ENCODE measurements at places on chromosomes 2 and 18. TPM values are rescaled to one million over a fixed set of nuclear protein-coding genes. Genes with fewer than 3 reads are reported as not detected.

- no peak overlapping the region for H3K4me3 ChIP-seq
- peaks cover 19% of the 10 kb centered on the region for H3K36me3 ChIP-seq
- no peaks in the 10 kb centered on the region for H3K4me1 ChIP-seq
- no peak overlapping the region for H3K27ac ChIP-seq
These were observed 36.1 kb upstream of the TWIST2 start for GRCh38 chr2:238811759-238812158.

- peaks cover 47% of the 10 kb centered on the region for H3K4me1 ChIP-seq
- no peaks in the 10 kb centered on the region for H3K27me3 ChIP-seq
- no peak for DNase-seq
- no peaks in the 10 kb centered on the region for H3K36me3 ChIP-seq
These were observed 102.7 kb downstream of the CPO start for GRCh38 chr2:207041786-207042554.

GRCh38 chr18:58315739-58316215 lies 271.8 kb downstream of the NEDD4L start:
- H3K27me3 ChIP-seq: no peaks in the 10 kb centered on the region
- DNase-seq: no peak
- no peak overlapping the region for H3K4me3 ChIP-seq
- no peaks in the 10 kb centered on the region for H3K36me3 ChIP-seq
- H3K27ac ChIP-seq: no peak overlapping the region

DNA sequence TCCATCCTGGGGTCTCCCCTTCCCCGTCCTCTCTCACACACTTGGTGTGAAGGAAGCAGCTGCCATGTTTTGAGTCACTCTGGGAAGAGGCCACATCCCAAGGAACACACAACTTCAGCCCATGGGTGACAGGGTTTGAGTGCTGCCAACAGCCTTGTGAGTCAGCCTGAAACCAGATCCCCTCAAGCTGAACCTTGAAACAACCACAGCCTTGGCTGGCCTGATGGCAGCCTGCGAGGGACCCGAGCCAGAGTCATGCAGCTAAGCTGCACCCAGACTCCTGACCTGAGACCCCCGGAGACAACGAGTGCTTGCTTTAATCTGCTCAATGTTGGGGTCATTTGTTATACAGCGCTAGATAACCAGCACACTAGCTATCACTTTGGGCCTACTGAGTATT lies 19.3 kb upstream of the MC2R start:
- H3K36me3 ChIP-seq: peaks cover 2% of the 10 kb centered on the region
- peaks cover 20% of the 10 kb centered on the region for H3K4me1 ChIP-seq
- H3K27me3 ChIP-seq: no peaks in the 10 kb centered on the region
- DNase-seq: no peak
- no peak overlapping the region for H3K27ac ChIP-seq
- no peak overlapping the region for H3K4me3 ChIP-seq

DNA sequence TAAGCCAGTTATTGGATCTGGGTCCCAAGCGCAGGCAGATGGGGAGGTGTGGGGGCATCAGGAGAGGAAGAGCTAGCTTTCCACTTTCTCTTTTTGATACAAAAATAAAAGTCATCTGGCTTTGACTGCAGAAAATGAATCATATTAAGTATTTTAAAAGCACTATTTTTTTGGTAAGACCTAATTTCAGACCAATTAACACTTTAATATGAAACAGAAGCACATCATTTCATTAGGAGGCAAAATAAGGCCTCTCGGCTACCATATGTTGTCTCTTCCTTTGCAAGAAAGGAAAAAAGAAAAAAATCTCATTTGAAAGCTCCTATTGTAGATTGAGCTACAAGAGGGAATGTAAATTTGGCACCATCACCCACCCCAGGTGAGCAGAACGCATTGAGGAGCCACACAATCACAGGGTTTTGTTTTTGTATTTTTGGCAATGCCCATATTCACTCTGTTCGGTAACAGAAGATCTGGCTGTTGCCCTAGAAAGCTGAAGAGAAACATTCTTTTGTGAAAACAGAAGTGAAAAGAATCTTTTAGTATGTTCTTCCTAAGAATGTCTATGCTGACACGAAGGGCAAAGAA lies 390.7 kb upstream of the ETAA1 start:
- H3K4me1 ChIP-seq: peaks cover 7% of the 10 kb centered on the region
- H3K4me3 ChIP-seq: no peak overlapping the region
- no peaks in the 10 kb centered on the region for H3K27me3 ChIP-seq
- DNase-seq: no peak
- no peaks in the 10 kb centered on the region for H3K36me3 ChIP-seq

DNA sequence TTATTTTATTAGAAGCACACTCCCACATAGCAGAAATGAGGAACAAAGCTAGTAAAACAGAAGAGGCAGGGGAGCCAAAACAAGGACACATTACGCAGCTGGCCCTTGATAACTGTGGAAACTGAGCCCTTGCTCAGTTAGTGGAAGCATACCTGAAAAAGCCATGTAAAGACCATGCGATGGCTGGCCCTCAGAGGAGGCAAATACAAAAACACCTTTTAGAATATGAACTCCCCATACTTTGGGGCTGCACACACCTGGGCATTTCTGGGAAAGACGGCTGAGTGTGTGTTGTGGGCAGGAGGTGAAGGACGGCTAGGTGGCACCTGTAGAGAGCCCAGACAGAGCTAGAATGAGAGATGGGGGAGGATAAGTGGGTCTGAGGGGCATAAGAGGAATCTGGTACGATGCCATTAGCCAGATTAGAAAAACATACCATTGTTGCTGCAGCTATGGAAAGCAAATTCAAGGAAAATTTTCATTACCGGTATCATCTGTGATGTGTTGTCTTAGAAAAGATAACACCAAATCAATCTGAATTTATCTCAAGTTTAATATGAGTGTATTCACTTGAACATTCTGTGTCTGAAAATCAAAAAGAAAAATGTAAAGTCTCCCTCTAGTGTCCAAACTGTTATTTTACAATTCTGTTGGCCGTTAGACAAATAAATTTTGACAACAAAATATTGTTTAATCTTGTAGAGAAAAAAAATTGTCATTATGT lies 45.2 kb upstream of the SULT1C3 start:
- H3K36me3 ChIP-seq: peaks cover 5% of the 10 kb centered on the region
- no peak overlapping the region for H3K4me3 ChIP-seq
- DNase-seq: no peak

- no peaks in the 10 kb centered on the region for H3K36me3 ChIP-seq
- H3K4me1 ChIP-seq: peaks cover 25% of the 10 kb centered on the region
- no peaks in the 10 kb centered on the region for H3K27me3 ChIP-seq
- DNase-seq: no peak
These were observed 425.7 kb downstream of the SETBP1 start for GRCh38 chr18:45106331-45106774.

- no peak overlapping the region for H3K4me3 ChIP-seq
- H3K4me1 ChIP-seq: peaks cover 6% of the 10 kb centered on the region
- no peak for DNase-seq
- H3K27me3 ChIP-seq: no peaks in the 10 kb centered on the region
- no peaks in the 10 kb centered on the region for H3K36me3 ChIP-seq
- no peak overlapping the region for H3K27ac ChIP-seq
These were observed 74.8 kb upstream of the ZBTB14 start for GRCh38 chr18:5370332-5370731.

GRCh38 chr2:177237932-177238331 lies 25.3 kb downstream of the HNRNPA3 start:
- H3K27me3 ChIP-seq: no peaks in the 10 kb centered on the region
- H3K27ac ChIP-seq: no peak overlapping the region
- no peak for DNase-seq
- H3K4me1 ChIP-seq: peaks cover 35% of the 10 kb centered on the region
- H3K4me3 ChIP-seq: no peak overlapping the region

GRCh38 chr18:49884465-49884864 lies 71.1 kb upstream of the ACAA2 start:
- no peaks in the 10 kb centered on the region for H3K36me3 ChIP-seq
- no peak overlapping the region for H3K4me3 ChIP-seq
- peaks cover under 1% of the 10 kb centered on the region for H3K4me1 ChIP-seq
- H3K27me3 ChIP-seq: no peaks in the 10 kb centered on the region
- no peak for DNase-seq
- H3K27ac ChIP-seq: no peak overlapping the region

TXNDC2 gene
- total RNA-seq: 0.09 TPM

- peaks cover 30% of the 10 kb centered on the region for H3K36me3 ChIP-seq
- peaks cover 28% of the 10 kb centered on the region for H3K4me1 ChIP-seq
- DNase-seq: peak; percentile 40
- H3K27me3 ChIP-seq: no peaks in the 10 kb centered on the region
- no peak overlapping the region for H3K4me3 ChIP-seq
- H3K27ac ChIP-seq: no peak overlapping the region
These were observed 582.1 kb upstream of the SETBP1 start for GRCh38 chr18:44098551-44099098.

DNA sequence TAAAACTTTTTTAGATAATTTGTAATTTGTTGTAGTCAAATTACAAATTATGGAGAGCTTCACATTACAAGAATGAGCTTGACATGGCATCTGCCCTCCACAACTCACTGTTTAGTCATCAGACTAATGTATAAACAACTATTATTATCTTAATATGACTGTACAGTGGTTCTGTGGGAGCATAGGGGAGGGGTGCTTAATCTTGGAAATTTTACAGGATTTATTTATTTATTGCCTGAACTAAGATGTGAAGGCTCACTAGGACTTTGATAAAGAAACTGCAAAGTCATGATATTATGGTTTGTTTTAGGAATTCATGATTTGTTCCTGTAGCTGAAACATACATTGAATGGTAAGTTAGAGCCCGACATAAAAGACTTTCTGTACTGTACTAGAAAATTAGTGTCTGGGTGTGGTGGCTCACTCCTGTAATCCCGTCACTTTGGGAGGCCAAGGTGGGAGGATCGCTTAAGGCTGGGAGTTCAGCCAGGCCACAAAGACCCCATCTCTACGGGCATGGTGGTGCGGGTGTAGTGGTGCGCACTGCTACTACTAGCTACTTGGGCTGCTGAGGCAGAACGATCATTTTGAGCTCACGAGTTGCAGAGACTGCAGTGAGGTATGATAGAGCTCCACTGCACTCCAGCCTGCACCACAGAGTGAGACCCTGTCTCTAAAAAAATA lies 2.1 kb downstream of the MARCHF7 start:
- peaks cover 25% of the 10 kb centered on the region for H3K36me3 ChIP-seq
- H3K27me3 ChIP-seq: no peaks in the 10 kb centered on the region
- peaks cover 50% of the 10 kb centered on the region for H3K4me1 ChIP-seq

FZD7 gene
- 153 TPM for total RNA-seq

PRSS56 gene
- total RNA-seq: not detected

ABCG8 gene
- 0.25 TPM for total RNA-seq

DNA sequence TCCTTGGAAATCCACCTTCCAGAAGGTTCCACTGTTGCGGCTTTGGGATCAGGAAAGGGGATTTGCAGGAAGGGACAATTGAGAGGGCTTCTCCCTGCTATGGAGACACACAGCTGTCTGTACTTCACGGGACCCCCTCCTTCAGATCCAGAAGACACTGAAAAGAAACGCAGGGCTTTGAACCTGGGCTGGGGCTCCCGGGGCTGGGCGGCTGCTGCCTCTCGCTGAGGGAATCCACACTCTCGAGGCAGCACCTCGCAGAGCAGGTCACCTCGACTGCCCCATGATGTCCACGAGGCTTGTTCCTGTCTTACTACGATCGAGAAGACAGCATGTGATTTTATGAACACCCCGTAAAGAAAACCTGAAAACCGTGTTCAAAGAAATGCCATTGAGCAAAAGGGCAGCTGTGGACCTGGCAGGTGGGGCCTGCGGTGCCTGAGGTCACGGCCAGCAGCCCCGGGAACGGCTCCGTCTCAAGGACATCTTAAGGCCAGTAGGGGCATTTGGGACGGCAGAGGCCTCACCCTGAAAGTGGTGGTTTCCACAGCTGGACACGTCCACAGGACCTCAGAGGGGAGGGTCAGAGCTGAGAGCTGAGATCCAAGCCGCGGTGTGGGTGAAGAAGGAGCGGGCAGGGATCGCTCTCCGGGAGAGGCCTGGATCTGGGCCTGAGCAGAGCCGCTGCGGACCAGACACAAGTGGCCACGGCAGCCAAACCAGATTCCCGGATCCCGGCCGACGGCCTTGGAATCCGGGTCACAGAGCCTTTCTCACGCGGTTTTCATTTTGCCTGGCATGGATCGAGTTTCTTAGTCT lies 165.7 kb downstream of the RTP5 start:
- H3K4me3 ChIP-seq: no peak overlapping the region
- H3K36me3 ChIP-seq: no peaks in the 10 kb centered on the region
- H3K4me1 ChIP-seq: peaks cover 5% of the 10 kb centered on the region
- H3K27me3 ChIP-seq: peaks cover 95% of the 10 kb centered on the region
- no peak overlapping the region for H3K27ac ChIP-seq

NLRC4 gene
- total RNA-seq: not detected

DNA sequence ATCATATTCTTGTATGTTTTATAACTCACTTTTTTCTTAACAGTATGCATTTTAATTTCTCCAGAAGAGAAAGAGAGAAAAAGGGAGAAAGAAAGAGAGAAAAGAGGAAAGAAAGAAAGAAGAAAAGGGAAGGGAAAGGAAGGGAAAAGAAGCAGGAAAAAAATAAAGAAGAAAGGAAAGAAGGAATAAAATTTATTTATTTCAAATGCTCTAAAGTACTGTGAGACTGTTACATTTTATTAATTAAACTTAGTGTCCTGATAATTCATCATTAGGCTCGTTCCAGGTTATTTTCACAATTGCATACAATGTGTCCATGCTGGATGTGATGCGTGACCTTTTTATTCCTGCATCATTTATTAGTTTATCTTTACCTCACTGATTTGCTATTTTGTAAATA lies 1023.4 kb upstream of the KLHL29 start:
- H3K4me1 ChIP-seq: peaks cover 33% of the 10 kb centered on the region
- no peaks in the 10 kb centered on the region for H3K36me3 ChIP-seq
- DNase-seq: no peak
- H3K4me3 ChIP-seq: no peak overlapping the region

- peaks cover under 1% of the 10 kb centered on the region for H3K4me1 ChIP-seq
- H3K27me3 ChIP-seq: peaks cover 55% of the 10 kb centered on the region
- DNase-seq: no peak
- H3K36me3 ChIP-seq: no peaks in the 10 kb centered on the region
- H3K27ac ChIP-seq: no peak overlapping the region
- H3K4me3 ChIP-seq: no peak overlapping the region
These were observed 327.1 kb downstream of the CELF4 start for GRCh38 chr18:37238282-37239108.

DSG1 gene
- total RNA-seq: not detected

DNA sequence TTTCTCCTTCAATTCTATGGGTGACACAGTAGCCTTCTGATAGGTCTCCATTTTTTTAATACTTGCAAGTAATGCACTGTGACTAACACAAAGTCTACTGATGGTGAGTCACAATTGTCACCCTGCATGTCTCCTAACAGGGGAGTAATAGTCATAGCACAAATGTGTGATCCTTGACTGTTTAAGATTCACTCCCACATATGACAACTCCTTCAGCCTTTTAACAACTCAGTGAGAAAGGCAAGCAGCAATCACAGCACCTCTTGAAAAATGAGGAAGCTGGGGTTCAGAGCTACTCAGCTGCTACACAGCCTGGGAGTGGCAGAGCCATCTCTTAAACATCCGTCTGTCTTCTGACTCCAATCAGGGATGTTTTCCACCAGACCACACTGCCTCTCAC lies 63.8 kb downstream of the EHD3 start:
- no peaks in the 10 kb centered on the region for H3K36me3 ChIP-seq
- 0 out of 2 replicates have a peak, but pooled peaks cover 4% of the 10 kb centered on the region for H3K27me3 ChIP-seq
- no peak overlapping the region for H3K27ac ChIP-seq
- no peak for DNase-seq

SCYGR7 gene
- total RNA-seq: not detected

DNA sequence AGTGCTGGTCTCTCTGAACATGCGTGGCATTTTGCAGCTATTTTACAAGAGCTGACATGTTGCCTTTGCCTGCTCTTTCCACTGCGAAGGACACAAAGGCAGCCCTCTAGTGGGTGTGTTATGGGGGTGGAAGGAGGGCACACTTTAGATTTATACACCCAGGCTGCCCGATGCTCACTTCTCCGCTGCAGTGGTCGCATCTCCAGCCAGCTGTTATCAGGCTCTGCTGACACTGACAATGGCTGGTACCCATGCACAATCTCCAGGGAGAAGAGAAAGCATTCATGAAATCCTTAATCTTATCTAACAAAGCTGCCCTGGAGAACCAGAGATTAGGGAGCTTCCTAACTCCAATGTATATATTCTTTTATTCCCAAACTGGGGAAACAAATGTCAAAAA lies 113.5 kb downstream of the EPHA4 start:
- H3K27me3 ChIP-seq: peaks cover 11% of the 10 kb centered on the region
